ENCODE measurements at places on chromosomes 4 and X.
A peak's percentile ranks its signal among the peaks of the same experiment; 100 is the strongest.

DNA sequence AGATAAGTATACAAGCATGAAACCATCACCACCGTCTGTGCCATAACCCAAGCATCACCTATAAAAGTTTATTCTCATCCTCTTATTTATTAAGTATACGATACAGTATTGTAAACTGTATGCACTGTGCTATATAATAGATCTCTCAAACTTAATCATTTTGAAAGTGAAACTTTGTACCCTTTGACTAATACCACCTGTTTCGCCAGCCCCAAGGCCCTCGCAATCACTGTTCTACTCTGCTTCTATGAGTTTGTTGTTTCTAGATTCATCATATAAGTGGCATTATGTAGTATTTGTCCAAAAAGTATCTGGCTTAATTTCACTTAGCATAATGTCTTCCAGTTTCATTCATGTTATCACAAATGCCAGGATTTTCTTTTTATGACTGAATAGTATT lies 72.1 kb upstream of the DOCK11 start:
- DNase-seq = no peak

DNA sequence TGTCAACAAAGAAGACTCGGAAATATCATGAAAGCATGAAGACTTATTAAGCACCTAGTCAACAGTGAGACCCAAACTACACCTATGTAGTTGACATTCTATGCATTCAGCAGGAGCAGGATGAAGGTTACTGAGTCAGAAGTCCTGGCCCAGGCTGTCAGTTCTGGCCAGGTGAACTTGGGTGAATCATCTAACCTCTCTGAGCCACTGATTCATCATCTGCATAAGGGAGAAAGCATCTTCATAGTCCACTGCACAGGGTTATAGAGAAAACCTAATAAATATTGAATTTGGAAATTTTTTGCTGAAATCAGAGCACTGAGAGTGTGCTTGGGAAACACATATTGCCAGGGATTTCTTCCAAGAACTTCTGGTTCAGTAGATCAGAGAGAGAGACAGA lies 296.0 kb upstream of the SFRP2 start:
- DNase-seq = no peak

- DNase-seq = no peak
These were observed 83.1 kb upstream of the TEX13D start for GRCh38 chrX:124249345-124249744.

DNA sequence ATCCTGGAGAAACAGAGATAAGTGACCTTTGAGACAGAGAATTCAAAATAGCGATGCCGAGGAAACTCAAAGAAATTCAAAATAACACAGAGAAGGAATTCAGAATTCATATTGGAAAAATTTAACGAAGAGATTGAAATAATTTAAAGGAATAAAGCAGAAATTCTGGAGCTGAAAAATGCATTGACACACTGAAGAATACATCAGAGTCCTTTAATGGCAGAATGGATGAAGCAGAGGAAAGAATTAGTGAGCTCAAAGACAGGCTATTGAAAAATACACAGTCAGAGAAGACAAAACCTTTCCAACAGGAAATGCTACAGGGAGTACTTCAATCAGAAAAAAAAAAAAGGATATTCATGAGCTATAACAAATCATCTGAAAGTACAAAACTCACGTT lies 185.8 kb downstream of the PARM1 start:
- no peak for DNase-seq

DNA sequence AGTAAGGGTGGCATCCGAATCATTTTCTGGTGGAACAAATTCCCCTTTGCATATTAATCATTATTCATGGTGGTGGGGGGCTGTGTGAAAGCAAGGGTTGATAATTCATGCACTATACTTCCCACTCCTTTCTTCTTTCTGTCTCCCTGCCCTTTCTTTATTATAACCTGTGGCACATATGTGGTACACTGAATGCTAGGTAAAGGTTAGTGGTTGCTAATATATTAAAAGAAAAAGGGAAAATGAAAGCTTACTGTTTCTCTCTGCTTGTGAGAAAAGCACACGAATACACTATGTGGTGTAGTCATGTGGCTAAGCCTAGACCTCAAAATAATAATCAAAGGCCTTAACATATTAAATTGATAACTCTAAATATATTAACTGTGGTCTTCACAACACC lies 178.4 kb upstream of the RPS6KA3 start:
- DNase-seq = no peak

DNA sequence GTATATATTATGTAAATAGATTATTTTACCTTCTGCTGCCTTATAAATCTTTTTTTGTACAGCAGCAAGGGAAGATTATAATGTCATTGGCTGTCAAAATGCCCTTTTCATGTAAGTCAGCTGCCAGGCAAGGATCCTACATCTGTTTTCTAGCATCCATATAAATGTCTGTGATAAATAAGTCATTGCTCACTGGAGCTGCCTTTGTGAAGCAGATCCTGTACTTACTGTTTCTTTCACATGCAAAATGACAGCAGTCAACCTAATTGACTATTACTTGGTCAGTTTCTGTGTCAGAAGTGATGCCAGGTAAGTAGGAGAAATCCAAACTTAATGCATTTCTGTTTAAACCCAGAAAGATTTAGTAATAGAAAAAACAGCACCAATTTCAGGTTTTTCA lies 620.7 kb downstream of the RPA4 start:
- DNase-seq = no peak

DNA sequence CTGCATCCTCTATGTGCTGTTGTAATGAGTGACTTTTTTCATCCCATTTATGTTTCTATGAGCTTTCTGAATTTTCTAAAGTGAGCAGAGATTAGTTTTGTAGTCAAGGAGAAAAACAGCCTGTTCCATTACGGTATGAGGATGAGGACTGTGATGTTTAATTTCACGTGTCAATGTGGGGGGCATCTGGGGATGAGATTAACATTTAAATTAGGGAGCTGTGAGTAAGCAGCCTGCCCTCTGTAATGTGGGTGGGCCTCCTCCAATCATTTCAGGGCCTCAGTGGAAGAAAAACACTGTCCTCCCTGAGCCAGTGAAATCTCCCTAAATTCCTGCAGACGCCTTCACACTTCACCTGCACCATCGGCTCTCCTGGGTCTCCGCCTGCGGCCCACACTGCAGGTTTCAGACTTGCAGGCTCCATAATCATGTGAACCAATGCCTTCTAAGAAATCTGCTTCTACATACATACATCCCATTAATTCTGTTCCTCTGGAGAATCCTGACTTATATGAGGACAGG lies 121.7 kb downstream of the AFAP1 start:
- DNase-seq = peak; percentile 63

GRCh38 chr4:153722036-153722435 lies 37.8 kb downstream of the RNF175 start:
- DNase-seq = no peak

DNA sequence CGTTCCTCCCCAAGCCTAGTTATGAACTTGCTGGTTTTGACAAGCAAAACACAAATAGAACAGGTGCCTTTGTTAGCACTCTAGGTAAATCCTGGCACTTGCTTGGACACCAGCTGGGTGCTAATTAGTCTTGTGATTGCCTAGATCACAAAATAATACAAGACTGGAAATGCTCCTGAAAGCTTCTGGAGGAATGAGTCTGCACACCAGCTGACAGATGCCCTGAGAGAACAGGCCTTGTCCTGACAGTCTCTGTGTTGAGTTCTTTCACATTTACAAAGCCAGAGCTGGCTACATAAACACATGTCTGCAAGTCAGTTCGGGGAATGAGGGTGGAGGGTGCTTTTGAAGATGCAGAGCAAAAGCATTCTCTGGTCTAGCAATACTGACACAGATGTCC lies 93.8 kb downstream of the ELOVL6 start:
- DNase-seq = peak; percentile 71

Data from brain (organoid and tissue), 16 donors.